Smooth muscle cell of the brain vasculature (primary cell): ENCODE measurements at places on chromosomes 2 and 18.

- DNase-seq = no peak
Measured at GRCh38 chr2:45713136-45713535, 61.7 kb downstream of the PRKCE start.

DNA sequence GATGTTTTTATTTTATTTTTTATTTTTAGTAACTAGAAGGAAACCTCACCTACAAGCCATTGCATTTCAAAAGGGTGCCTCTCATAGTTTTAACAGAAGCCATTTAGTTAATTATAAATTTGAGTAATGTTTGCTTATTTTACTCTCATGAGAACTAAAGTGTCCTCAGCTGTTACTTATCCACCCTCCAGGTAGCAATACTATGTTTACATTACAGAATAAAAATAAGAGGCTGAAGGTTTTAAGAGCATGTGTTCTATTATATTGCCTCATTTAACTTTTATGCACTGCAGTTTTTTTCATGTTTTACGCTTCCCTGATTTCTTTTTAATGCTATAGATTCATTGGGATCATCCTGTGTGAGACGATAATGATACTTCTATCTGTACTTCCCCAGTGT lies 235.5 kb downstream of the THSD7B start:
- no peak for DNase-seq

GRCh38 chr18:46693996-46694395 lies 37.0 kb upstream of the LOXHD1 start:
- no peak for DNase-seq

- no peak for DNase-seq
Measured at GRCh38 chr2:229230911-229231310, 40.2 kb downstream of the PID1 start.

- DNase-seq = no peak
Measured at GRCh38 chr2:69594341-69594740, 49.2 kb downstream of the AAK1 start.

DNA sequence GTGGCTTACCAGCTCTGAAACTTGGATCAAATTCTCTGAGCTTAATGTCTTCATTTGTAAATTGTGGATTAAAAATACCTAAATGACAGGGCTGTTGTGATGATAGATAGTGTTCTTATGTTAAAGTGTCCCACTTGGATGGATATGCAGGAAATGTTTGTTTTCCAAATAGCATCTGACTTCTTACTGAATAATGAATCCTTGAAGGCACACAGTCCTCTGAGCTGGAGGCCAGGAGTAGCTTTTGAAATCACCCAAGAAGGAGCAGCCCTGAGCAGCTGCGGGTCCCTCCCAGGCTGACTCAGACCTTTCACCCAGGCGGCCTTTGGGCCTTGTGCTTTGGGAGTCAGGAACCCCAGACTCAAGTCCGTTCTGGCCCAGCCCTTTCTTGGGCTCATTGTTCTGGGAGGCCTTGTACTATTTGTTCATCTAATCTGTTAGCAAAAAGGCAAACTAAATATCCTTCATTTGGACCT lies 173.0 kb upstream of the GATA6 start:
- DNase-seq = no peak

GRCh38 chr2:761384-761783 lies 84.2 kb upstream of the TMEM18 start:
- no peak for DNase-seq

GRCh38 chr18:25658476-25658875 lies 306.5 kb upstream of the ZNF521 start:
- DNase-seq = no peak

DNA sequence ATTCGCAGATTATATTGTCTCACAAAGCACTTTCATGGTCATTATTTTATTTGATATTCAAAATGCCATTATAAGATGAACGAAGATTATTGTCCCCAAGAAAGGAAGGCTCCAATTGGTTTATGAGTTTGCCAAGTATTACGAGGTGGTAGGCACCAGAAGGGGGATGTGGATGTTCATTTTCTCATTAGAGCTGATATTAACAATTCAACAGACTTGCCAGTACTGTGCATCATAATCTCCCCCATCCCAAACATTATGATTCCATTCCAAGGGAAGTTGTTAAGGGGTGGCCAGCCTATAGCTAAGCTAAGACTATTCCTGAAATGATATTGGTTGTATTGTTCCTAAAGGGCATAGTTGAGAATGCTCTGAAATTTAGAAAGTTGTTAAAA lies 257.7 kb downstream of the PRKCE start:
- no peak for DNase-seq

DNA sequence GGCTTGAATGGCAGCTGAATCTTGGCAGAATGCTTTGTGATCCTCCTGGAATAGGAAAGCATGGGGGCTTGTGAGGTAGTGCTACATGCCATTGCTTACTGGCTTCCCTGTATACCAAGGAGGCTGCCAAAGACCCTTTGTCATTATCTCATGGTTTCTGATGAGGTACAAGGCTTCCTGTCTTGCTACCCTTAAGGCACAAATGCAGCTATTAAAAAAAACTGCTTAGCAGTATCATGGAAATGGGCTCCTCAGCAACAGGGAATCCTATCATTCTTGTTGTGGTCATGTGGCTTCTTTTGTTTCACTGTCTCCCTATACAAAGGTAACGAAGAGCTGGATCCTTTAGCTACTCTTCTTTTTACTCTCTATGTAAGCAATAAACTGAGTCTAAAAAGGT lies 6.6 kb upstream of the KANSL1L start:
- DNase-seq = no peak

DNA sequence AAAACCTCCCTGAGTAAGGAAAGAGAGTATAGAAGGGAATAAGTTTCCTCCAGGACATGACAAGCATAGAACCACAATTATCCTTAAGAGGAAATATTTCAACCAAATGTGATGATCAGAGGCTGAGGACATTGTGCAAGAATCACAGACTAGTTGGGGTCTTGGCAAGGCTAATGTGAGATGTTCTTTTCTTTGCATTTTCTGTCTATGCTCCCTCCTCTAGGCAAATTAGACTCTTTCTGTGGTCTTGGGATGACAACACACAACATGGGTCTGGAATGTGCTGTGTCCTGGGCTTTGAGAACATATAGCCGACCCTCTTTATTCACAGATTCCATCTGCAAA lies 32.0 kb upstream of the IL1RL1 start:
- DNase-seq = no peak

DNA sequence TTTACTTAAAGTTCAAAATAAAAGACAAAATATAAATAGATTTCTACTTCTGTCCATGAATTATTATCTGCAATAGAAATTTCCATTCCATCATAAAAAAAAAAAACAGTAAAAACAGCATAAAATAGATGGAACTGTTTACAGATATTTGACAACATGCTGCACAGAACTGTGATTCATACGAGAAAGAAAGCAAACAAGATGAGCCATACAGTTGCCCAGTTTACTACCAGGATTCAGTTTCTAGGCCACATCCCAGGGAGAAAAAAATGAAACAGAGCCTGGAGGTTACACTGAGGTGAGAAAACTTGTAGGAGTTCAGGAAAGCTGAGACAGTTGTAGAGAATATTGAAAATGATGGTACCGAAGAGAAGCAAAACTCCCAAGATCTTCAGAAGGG lies 1426.9 kb upstream of the ACVR2A start:
- DNase-seq = no peak

GRCh38 chr18:8706791-8707555 lies 1.6 kb downstream of the MTCL1 start:
- DNase-seq = no peak
